ENCODE measurements at places on chromosomes 12 and 14.

- no peak for DNase-seq
These were observed 463.9 kb upstream of the TBX3 start for GRCh38 chr12:115147916-115148315.

- DNase-seq, result no peak
These were observed 927.5 kb downstream of the SLC6A15 start for GRCh38 chr12:83985084-83985483.

GRCh38 chr12:45509187-45509586, 220.3 kb upstream of the ARID2 start:
- no peak for DNase-seq

- no peak for DNase-seq
These were observed 138.4 kb downstream of the RAD51B start for GRCh38 chr14:67957946-67958345.

DNA sequence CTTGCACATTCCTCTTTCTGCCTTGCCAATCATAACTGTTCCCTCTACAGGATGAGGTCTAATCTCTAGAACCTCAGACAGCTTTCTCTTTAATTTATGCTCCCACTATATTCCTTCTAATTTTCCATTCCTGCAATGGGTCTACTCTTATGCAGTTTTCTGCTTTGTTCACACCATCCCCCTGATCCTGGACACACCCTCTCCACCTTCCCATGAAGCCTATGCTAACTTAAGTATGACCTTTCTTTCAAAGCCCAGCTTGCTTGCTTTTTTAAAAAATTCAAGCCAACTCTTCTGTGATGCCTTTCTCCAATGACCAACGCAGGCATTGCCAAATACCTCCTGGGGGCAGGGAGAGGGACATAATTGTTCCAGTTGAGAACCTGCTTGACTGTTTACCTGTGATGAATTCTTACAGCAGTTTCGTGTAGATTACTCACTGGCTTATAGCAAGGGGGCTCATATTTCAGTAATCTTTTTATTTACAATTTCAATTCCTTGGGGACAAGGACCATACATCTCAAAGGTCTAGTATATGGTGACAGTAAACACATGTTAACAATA, 7.8 kb downstream of the SLC38A1 start:
- no peak for DNase-seq

GRCh38 chr12:57175428-57176138, 28.2 kb upstream of the LRP1-AS start:
- DNase-seq, result peak; percentile 84

GRCh38 chr12:45446013-45446412, 230.1 kb downstream of the ANO6 start:
- no peak for DNase-seq

Data from NCI-H2081 (cell line).